Stimulated activated CD8-positive, alpha-beta memory T cell treated with anti-CD3 and anti-CD28 coated beads, Interleukin-15, amount 100 ng/mL, for 4 hours (primary cell): ENCODE measurements at places on chromosomes 6 and 20.

DNA sequence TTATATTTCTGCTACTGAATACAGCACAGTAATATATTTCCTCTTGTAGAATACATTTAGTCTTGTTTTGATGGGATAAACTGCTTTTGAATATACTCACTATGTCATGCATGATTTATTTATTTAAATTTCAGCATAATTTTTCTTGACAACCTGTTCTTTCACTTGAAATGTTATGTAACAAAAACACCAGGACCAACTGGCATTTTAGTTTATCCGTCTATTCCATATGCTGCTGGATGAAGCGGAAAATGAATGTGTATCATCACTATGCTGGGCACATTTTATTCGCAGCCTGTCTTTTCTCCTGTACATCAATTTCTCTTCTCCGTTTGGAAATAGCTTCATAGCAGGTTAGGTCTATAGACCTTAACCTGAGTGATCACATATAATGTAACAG, 206.8 kb upstream of the PLCB4 start:
- no peak for DNase-seq

DNA sequence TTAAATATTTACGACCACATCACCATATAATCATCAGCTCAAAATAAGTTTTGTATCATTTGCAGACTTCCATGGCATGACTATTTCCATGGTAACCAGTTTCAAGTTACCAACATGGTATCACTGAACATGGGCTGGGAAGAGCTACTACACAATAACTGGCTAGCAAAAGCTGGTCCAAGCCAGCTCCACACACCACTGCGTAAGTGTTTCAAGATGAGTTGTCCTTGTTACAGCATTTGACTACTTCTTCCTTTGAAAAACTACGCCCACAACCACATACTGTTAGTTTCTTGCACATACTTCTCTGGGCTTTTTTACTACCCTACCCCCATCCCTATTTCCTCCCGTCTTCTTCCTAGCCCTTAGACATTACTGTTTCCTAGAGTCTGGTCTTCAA, 8.5 kb downstream of the CD164 start:
- no peak for DNase-seq

- no peak for DNase-seq
Measured at GRCh38 chr20:16147216-16147615, 426.0 kb downstream of the KIF16B start.

- no peak for DNase-seq
Measured at GRCh38 chr6:99822741-99823512, 171.1 kb downstream of the MCHR2 start.

GRCh38 chr6:48933136-48933535, 529.9 kb downstream of the MMUT start:
- DNase-seq: no peak

DNA sequence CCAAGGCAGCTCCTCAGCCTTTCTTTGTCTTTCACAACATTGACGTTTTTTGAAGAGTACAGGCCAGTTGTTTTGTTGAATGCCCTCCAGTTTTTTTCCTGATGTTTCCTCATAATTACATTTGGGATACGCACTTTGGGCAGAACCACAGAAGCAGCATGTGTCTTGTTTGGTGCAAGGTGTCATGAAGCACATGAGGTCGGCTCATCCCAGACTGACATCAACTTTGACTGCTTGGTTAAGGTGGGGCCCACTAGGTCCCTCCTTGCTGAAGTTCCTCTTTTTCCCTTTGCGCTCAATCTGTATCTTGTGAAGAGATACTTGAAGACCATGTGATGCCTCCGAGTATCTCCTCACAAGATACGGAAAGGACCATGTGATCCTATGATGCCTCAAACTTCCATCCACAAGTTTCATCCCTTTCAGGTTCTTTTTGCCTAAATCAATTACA, 10.5 kb downstream of the SNAI1 start:
- no peak for DNase-seq

DNA sequence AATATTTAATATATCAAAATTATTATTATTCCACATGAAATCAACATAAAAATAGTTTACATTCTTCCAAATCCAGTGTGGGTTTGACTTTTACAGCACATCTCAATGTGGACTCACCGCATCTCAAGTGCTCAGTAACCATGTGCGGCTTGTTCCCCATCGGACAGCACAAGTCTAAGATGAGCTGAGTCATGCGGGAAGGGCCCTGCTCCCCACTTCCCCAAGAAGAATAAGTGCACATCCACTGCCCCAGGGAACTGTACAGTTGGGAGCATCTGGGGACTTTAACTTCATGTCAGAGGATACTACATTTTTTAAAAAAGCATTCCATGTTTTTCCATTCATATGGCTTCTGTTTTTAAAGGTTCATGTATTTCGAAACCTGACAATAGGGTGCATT, 325.6 kb downstream of the BTBD3 start:
- DNase-seq: no peak

GRCh38 chr6:158472447-158472846, 87.4 kb upstream of the TMEM181 start:
- DNase-seq: no peak

- DNase-seq: no peak
Measured at GRCh38 chr20:25676164-25676809, 20.4 kb downstream of the ZNF337 start.

DNA sequence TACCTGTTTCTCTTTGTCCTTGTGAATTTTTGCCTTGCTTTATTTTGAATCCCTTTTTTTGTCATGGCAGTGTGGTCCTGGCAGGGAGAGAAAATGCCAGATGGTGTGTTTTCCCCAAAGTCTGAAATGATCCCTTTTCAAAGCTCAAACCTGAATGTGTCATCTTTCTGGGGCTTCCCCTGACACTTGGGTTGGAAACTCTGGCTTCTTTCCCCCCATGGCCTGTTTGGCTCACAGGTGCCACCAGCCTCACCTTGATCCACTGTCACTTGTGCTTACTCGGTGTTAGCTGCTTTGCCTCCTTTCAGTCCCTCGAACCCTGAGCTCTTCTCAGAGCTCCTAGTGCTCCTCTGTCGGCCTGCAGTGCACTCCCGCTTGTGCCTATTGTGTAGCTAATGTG, 22.3 kb downstream of the MYBL2 start:
- no peak for DNase-seq

DNA sequence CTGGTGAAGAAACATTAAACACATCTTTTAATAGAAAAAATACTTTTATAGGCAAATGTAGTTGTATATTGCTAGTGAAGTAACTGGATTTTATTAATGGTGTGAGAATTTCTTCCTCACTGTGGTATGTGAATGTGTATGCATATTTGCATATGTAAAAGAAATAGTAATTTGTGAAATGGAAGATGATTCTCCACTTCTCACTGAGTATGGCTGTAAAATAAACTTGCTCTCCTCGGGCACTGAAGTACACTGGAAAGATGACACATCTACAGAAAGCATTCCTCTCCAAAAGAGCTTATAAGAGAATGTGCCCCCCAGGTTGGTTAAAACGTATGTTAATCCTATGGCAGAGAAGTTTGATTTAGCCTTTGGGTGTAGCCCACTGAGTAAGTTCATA, 155.5 kb downstream of the LPA start:
- no peak for DNase-seq

DNA sequence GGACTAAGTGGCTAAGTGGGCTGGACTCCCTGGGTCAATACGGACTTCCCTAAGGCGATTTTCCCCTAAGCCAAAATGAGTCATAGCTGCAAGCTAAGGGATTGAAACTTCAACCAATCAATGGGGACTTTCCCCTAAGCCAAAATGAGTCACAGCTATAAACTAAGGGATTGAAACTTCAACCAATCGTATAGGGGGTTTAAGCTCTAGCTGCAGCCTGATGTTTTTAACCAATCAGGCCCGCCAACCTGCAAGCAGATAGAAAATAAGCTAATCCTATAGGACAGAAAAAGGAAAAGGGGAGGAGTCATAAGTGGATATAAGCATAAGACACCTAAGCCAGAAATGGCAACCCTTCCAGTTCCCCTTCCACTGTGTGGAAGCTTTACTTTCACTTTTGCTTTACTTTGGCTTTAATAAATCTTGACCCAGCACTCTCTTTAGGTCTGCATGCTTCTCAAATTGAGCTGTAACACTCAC, 655.0 kb upstream of the HS3ST5 start:
- DNase-seq: no peak

- DNase-seq: no peak
Measured at GRCh38 chr6:52407467-52407866, 12.7 kb upstream of the EFHC1 start.

DNA sequence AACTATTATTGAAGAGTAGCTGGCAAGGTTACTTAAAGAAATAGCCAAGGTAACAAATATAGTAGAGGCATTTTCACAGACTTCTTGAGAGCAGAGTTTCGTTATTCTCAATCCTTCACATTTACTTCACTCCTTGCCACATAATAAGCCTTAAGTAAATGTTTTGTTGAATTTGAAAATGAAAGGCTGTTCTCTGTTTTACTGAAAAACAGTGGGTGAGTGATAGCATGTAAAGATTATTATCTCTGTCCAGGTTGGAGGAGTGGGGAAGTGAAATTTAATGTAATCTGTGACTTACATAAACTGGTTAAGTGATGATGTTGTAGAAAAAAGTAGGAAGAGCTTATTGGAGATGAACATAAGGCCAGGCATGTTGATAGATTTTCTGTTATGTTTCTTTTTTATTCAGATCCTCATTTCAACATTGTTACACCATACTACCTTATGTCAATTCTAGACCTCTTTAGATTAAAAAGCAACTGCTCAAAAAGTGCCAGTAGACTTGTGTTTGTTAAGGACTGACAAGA, 55.0 kb downstream of the QKI start:
- DNase-seq: no peak
